ENCODE measurements at places on chromosomes 1 and 21.

DNA sequence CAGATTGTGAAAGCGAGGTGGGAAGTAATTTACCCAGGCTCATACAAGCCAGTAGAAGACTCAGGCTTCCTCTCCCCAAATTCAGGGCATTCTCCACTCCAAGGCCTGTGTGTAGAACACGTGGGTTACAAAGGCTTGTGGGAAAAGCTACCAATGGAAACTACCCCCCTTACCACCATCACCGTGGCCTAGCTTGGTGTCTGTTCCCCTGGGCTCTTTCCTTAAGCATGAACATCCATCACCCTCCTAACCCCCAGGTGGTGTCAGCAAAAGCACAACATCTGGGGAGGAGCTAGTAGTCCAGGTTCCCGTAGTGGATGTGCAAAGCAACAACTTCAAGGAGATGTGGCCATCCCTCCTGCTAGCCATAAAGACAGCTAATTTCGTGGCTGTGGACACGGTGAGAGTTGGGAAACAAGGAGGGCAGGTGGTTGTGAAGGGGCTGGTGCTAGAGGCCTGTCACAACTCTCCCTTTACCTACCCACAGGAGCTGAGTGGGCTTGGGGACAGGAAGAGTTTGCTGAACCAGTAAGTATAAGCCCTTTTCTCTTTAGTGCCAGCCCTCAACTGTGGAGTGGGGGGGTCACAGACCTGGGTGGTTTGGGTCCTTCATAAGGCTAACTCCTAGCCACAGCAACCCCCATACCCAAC is 701 bp upstream of the MUTYH start:
- no peak for DNase-seq

GRCh38 chr21:28852706-28853105 is 140.0 kb downstream of the LTN1 start:
- DNase-seq = no peak

GRCh38 chr1:206723805-206724472 is 39.2 kb downstream of the MAPKAPK2 start:
- no peak for DNase-seq

GRCh38 chr1:164891615-164892014 is 332.6 kb downstream of the PBX1 start:
- DNase-seq = no peak

GRCh38 chr1:205954819-205955404 is 11.7 kb upstream of the SLC26A9 start:
- no peak for DNase-seq

DNA sequence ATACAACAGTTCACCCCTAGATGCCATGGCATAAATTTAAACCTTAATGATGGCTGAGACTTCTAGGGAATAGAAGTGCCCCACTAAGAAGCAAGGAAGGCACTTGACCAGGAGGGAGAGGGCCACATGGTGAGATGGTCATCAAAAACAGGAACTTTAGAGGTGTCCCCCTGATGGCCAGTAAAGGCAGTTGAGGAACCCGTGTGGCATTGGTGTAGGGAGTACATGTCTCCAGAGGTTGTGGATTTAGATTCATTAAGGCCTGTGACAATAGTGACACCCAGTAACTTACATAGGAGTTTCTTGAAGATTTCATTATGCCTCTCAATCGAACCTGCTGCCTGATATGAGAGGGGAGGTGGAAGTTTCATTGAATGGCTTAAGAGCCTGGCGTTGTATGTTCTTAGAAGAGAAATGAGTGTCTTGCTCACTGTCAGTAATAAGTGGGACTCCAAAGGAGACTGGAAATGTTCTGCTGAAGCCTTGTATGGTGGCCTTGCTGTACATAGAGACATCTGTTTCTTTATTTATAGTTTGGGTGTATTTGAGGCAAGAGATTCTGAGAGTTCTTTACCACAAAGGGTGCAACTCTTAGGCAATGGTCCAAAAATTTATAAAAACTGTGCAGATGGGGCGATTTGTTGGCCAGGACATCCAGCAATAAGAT is 27.9 kb downstream of the EDARADD start:
- no peak for DNase-seq

DNA sequence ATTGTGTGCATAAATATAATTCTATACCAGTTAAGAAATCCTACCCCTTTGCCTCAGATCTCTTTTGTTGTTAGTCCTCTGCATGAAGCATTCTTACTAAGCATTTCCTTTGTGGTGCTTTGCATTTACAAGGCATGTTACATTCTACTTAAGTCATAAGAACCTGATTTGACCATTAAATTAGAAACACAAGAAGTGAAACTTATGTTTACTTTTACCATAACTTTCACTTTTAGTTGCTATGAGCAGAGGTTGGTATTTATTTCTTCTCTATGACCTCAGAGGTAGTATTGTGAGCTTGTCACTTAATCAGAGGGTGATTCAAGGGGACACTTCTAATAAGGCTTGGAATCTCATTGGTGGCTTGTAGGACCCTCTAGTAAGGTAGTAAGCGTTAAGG is 9.0 kb downstream of the FAM20B start:
- DNase-seq = peak; percentile 46

DNA sequence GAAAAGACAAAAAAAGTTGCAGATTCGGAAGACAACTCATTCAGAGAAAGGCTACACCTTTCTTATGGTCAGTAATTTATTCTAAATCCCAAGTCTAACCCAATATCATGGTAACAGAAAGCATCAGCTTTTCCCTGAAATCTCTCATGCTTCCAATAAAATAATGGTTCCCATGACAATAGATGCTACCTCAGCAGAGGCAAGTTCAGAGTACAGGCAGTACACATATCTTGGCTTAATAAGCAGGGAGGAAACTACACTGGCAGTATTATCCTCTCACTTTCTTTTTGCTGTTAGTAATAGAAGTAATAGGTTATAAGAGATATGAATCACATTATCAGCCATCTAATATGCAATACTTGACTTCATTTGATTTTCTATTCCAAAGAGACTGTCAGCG is 137.1 kb downstream of the DPYD start:
- DNase-seq = no peak

DNA sequence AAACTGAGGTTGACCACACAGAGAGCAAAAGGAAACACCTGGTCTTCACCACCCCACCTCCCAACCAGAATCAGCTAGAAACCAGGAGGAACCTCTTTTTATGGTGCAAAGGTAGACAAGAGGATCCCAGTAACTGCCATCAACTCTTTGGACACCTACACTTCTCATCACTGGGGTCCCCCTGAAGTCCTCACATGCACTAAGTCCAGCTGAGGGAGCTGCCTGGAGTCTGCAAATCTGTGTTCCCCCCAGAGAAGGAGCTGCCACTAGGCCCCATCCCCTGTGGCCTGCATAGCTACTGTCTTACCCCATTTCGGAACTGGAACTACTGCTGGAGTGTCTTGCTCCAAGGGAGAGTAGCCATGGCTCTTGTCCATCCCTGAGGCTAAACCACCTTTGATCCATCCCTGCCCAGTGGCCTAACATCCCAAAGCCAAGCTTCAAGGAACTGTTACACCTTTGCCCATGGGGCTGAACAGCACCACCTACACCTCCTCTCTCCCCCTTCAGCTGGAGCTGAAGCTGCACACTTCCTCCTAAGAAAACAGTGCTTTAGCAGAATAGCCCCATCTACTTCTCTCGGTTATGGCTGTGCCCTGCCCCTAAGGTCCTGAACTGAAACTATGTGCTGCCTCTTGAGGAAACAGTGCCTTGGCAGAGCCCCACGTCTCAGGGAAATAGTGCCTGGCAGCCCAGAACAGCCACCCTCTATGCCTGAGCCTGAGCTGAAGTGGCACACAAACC is 85.4 kb upstream of the CD53 start:
- DNase-seq = no peak

DNA sequence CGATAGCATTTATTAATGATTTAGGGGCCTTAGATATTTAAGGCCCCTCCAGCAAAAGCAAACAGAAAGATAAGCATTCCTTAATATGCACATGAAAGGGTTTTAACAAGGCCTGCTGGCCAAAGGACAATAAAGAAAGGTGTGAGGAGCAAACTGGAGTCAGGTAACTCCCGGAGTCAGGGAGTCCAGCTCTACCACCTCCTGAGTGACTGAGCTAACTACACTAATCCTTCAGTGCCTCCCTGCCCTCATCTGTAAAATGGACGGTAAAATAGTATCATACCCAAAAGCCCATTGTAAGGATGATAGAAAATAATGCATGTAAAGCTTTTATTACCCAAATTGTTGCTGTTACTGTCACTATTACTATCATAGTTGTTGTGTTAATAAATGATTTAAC is 161.7 kb downstream of the SIPA1L2 start:
- no peak for DNase-seq

DNA sequence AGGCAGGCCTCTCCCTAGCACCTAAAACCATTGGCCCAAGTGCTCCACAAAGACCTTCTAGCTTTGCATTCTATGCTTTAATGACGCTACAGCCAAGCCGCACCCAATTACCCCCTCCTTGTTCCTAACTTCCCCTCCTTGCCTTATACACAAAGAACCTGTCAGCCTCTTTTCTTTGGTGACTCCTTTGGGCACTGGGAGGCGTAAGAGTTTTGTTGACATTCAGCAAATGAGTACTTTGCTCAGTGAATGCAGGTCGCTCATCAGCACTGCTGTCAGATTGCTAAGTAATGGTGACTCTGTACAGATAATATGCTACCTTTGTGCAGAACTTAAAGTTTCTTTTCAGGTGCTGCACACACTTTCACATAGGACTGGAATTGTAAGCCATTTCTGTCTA is 187.6 kb upstream of the FAM78B start:
- DNase-seq = no peak

DNA sequence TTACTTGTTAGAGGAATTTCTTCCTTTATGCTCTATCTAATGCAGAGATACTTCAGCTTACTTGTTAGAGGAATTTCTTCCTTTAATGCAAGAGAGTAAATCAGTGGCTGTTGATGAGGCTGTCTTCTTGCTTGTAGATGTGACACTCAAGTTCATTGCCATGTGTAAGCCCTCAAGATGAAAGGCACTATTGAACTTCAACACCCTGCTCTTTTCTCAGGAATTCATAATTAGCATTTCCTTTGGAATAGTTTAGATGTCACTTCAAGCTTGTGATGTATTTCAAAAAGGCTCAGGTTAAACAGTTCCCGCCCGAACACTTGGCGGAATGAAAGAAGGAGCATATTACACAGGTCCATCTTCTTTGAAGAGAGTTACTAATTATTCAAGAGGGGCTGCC is 251.9 kb downstream of the RGS7 start:
- DNase-seq = no peak

GRCh38 chr21:42525029-42525581 is 11.5 kb downstream of the SLC37A1 start:
- DNase-seq = no peak

Measured in bone marrow (tissue), 2 donors.